ENCODE measurements at places on chromosomes 1 and 21.

GRCh38 chr1:18883636-18884418 lies 18.5 kb downstream of the ALDH4A1 start:
- peak; percentile 63 for DNase-seq

DNA sequence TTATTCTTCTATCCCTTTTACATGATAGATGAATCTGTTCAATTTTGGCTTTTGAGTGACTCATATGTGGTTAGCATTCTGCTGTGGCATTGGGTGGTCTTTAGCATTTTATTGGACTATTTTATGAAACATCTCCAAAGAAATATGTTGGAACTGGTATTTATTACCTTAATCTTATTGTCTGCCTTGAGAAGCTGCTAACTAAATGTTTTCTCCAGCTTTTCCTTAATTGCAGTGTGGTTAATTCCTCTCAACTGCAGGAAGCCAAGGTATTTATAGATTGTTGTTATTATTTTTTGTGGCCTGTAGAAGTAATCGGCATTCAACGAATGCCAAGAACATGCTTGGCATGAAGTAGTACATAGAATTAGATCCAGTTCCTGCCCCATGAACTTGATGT lies 64.1 kb downstream of the NOS1AP start:
- DNase-seq = no peak

- DNase-seq = no peak
Observed at GRCh38 chr1:197351821-197352440, 83.9 kb downstream of the CRB1 start.

DNA sequence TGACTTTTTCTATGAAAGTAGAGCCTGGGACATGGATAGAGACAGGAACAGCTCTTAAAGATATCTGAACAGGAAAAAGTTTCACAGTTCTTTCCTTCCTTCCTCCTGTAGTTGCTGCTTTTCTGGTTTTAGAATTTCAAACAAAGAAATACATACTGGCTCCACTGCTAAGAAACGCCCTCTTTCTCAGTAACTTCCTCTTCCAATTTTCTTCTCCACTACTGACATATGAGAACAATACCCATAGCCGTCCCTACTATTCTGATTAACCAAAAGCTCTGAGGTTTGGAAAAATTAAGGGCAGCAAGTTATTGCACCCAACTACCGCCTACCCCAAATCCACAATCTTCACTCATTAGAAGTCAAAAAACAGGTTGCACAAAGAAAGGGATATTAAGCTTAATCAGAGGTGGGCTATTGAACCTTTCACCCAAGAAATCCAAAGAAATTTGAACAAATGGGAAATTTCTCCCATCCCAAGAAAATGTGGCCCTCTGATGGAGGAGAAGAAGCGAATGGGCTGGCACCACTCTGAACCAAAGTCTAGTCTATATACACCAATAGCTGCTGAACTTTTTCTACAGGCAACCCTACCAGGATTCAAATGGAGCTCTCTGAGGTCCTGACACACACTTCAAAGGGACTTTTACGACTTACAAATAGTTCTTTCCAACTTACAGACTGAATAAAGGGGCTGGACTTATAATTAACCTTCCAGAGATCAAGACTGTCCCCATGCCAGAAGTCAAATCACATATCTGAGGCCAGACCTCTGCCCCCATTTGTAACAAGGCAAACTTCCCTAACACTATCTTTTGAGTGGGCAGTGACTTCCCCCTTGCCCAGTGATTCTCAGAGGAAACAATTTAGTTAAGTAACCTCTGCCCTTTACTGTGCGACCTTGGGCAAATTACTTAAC lies 1.7 kb downstream of the WASF2 start:
- peak; percentile 12 for DNase-seq

- no peak for DNase-seq
Observed at GRCh38 chr1:227789084-227790033, 26.1 kb upstream of the PRSS38 start.

DNA sequence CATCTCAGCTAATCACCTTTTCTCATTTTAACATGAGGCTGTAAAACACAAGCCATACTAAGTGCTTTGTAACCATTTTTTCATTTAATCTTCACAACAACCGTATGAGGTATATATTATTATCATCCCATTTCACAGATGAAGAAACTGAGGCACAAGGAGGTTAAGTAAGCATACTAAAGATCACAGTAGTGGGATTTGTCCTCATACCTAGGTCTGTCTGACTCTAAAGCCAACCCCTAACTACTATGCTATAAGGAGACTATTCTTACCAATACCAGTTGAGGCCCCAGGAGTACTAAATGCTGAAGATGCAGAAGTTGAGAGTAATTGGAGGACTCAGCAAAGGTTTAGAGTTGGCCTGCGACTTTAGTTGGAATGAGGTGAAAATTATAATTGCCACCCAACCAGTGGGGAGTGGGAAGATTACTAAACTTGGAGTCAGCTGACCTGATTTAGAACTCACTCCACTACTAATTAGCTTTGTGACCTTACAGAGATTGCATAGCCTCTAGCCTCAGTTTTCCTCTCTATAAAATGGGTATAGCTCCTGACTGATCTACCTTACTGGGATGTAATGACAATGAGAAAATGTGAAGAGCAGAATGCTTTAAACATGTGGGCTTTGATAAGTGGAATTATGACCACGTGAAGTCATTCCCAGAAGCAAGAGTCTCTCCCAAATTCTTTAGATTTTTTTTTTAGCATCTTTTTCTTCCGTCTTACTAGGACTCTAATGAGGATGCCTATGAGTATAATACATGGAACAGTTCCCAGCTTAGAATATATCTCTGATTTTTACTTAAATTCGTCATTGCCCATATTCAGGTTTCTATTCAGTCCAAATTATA lies 85.8 kb upstream of the IPO9 start:
- DNase-seq = no peak

DNA sequence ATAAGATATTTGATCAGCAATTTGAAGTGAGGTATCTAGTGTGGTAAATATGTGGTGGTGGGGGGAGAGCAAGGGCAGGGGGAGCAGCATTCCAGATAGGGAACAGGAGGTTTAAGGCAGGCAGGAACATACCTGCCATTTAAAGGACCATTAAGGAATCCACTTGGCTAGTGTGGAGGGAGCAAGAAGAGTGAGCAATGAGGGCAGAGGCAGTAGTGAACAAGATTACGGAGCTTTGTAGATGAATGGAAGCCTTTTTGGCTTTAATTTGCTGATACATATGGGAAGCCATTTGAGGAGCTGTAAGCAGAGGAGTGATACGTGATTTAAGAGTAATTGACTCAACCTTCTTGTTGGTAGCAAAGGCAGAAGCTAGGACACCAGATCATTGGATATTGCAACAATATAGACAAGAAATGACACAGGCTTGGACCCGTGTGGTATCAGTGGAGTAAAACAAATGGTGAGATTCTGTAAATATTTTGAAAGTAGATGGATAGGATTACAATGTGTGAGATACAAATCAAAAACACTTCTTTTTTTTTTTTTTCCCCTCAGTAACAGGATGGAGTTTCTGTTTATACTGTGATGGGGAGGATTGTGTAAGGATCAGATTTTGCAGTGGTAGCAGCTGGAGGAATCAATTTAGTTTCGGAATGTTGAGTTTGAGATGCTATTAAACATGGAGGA lies 73.8 kb upstream of the B3GALT2 start:
- DNase-seq = no peak

GRCh38 chr1:234906654-234907053 lies 222.0 kb downstream of the TOMM20 start:
- DNase-seq = no peak

- no peak for DNase-seq
Observed at GRCh38 chr1:216500273-216500967, 77.2 kb upstream of the USH2A start.

DNA sequence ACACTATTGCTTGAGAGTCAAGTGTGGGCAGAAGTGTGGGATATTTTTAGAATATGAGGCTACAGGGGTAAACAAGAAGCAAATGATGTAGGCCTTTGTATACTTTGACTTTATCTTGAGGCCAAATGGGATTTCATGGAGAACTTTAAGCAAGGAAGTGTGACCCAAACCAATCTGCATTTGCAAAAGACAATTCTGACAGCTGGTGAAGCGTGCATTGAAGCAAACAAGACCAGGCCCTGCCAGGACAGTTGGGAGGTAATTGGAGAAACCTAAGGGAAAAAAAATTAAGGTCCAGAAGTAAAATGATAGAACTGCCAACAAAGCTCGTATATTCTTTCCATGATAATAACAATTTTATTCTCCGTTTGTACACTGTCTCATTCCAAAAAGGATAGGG lies 168.3 kb downstream of the TM2D1 start:
- no peak for DNase-seq

DNA sequence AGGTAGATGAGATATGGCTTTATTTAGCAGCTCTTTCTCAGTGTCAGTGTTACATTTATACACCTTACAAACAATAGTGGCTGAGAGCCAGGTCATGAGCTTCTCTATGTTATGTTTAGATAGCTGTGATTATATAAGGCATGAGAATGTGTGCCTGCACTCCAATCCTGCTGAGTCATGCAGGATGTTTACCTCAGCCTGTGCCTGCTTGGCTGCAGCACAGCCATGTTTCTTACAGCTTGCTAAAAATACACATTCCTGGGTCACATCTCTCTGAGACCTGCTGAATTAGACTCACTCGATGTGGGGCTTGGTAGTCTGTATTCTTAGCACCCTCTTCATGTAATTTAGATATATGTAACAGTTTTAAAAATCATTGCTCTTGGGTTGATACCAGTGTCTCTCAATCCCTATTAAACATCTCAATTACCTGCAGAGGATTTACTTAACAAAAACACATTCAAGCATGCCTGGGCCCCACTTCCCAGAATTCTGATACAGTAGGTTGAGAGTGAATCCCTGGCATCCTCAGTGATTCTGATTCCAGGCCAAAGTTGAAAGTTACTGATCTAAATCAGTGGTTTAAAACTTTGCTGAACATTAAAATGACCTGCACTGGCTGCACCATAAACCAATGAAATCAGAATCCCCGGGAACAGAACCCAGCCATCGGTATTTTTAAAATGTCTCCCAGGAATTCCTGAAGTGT lies 107.5 kb downstream of the GDAP2 start:
- peak; percentile 97 for DNase-seq

DNA sequence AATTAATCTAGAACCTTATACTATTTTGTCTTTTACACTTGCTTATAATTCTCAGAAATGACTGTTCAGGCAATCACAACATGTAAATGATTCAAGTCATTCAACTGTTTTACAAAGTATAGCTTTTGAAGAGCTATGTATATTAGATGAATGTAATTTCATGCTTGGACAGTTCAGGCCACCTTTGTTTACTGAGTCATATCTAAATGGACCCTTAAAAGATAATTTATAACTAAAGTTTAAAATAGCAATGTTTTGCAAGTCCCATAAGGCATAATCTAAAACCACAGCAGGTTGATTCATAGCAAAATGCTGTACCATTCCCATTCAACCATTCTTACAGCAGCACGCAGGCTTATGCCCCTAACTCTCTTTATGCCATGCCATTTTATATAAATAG lies 64.8 kb downstream of the PIK3R3 start:
- DNase-seq = no peak

- no peak for DNase-seq
Observed at GRCh38 chr1:54105736-54106269, 47.0 kb downstream of the CDCP2 start.

GRCh38 chr1:218347336-218347722 lies 2.2 kb downstream of the TGFB2 start:
- DNase-seq = no peak

All from brain microvascular endothelial cell (primary cell).